ENCODE measurements at places on chromosomes 12 and 14.

GRCh38 chr12:122086641-122087285 lies 8.2 kb downstream of the MLXIP start:
- no peak for DNase-seq

DNA sequence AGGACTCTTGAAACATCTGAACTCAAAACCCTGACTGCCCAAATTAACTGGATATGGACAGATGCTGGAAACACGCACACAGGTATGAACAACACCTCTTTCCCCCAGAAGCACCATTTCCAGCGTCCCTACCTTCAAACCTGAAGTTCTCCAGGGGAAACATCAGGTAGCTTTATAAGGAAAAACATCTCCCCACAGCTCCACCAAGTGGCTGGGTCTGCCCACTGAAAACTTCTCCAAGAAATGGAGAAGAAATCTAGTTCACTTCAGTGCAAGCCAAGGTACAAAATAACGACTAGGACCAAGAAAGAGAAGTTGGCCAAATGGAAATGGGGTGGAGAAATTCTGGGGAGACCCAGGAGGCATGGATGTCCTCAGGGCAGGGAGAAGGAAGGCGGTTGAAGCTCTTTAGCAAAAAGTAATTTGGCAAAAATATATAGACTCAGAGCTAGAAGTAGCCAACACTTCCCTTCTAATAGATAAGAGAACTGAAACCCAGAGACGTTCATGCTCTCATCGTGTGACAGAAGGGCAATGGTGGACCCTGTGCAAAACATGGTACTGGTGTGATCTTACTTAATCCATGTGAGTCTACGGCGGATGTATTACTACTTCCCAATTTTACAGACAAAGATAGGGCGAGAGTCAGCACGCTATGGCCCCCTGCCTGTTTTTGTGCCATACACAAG lies 10.5 kb upstream of the NUAK1 start:
- no peak for DNase-seq

DNA sequence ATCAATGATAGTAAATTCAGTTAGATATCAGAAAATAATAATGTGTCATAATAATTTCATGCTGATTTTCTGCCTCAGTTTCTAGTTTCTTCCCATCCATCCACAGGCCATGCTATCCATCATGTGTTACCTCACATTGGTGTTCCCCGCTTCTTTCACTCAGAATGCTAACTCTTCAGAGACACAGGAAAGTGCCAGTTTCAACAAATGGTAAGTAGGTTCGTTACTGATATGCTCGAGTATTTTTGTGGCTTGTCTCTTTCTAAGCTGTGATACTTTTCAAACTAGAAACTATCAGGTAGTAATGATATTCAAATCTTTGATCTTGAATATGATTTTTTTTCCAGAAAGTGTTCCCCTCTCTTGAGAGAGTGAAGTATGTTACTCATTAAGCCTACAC lies 1.5 kb downstream of the KLRB1 start:
- no peak for DNase-seq

DNA sequence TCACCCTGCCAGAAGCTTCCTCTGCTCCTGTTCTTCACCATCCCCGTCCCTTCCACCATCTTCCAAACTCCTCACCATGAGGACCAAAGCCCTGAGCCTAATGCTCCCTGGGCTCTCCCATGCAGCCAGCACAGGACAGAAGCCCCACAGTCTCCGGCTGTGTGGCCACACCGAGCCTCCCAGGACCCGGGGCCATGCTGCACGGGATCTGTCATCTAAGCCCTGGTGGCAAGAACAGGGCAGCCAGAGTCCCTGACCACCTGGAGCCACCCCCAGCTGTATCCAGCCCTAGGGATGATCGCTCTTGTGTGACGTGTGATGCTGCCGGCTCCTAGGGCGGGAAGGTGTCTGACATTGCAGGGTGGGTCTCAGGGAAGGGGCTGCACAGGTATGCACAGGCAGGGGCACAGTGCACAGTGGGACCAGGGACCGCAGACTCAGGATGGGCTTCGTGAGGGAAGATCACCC lies 8.1 kb downstream of the TMEM179 start:
- DNase-seq, result no peak
